ENCODE measurements at places on chromosomes 3 and 15.

- no peak for DNase-seq
These were observed 30.1 kb upstream of the ADAMTS7 start for GRCh38 chr15:78841376-78841706.

DNA sequence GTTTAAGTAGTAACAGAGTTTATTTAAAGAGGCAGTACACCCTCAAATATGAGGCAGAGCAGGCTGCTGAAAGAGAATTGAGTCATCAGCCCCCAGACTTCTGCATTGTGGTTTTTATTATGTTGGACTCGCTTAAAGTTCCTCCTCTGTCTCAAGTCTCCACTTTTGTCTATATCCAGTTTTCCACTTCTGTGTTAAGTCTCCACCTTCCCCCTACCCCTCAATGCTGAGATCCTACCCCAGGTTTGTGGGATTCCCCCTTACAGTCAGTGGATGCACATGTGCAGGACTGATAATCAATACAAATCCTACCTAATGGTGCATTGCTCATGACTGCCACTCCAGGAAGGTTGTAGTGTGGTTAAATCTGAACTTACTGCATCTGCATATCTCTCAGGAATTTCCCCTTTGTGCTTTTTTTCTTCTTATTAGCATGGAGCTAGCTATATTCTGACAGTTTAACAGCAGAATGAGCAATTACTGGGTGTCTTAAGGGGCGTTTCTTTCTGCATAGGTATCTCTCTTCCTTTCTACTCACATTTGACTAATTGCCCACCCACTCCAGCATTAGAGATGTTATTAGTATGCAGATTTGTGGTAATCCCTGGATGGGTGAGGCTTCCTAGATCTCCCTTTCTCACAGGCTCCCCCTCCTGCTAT lies 11.9 kb upstream of the CD200R1L start:
- peak; percentile 32 for DNase-seq

GRCh38 chr15:68553994-68554720 lies 24.6 kb upstream of the CORO2B start:
- peak; percentile 74 for DNase-seq

GRCh38 chr3:168583977-168584376 lies 488.3 kb upstream of the GOLIM4 start:
- no peak for DNase-seq

GRCh38 chr15:70710714-70711113 lies 52.6 kb downstream of the UACA start:
- DNase-seq = no peak

DNA sequence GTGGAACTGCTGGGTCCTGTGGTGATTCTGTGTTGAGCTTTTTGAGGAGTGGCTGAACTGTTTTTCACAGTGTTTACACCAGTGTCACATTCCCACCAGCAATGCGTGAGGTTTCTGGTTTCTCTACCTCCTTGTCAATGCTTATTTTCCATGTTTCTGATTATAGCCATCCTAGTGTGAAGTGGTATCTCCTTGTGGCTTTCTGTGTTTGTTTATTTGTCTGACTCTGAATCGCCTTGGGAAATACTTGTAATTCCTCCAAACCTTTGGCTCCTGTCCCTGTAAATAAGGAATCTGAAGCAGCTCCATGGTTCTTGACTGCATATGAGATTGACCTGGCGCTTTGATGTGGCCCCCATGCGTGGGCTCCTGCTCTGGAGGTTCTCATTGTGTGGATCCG lies 20.6 kb downstream of the FAN1 start:
- DNase-seq = no peak

DNA sequence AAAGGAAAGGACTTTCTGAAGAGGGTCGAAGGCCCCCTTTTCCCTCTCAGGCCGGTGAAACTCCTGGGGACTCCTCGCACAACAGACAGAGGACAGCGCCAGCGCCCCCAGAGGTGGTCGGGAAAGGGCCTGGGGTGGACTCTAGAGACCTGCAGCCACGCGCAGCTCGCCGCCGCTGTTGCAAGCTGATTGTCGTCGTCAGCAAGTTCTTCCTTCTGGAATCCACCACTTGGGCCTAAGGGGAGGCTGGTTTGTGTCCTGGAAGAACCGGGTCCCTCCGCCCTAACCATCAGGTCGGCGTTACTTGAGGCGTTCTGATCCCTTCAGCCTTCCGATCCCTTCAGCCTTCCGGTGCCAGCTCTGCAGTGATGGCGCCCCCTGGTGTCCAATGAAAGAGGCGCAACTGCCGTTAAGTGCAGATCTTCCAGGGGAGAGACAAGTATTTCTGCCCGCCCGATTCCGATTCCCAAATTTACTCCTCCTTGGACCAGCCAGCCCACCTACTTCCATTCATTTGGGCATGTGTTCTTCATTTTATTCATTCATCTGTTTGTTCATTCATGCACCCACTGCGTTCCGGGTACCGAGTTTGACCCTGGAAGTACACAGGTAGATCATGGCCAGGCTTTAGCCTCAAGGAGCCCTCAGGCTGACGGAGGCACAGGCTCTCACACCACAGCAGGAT lies 77.2 kb upstream of the SLC6A11 start:
- peak; percentile 74 for DNase-seq

DNA sequence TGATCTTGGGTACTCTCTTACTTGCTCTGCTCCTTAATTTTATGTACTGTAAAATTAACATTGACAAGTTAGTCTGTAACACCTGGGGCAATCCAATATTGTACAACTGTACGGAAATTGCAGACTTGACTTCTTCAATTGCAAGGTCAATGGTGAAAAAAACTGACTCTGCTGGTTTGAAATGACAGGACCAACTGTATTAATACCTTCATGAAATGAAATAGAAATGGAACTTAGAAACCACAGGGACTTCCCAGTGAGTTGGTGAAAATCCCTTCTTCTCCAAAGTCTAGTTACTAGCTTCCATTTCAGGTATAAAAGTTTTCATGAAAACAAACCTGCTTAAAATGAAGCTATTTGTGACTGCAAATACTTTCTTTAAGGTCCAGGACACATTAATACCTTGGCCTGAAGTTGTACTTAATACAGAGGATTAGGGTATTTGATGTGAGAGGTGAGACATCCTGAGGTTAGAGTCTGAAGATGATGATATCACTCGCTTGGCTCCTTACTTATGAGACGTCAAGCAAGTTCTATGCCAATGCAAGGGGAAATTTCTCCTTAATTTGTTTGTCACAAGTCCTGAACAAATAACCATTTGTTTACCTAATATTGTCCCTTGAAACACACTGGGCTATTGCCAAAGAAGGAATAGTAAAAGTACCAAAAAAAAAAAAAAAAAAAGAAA lies 226.2 kb upstream of the TP63 start:
- DNase-seq = peak; percentile 42

- DNase-seq = no peak
These were observed 6.7 kb upstream of the DNAJA4 start for GRCh38 chr15:78257681-78258080.

DNA sequence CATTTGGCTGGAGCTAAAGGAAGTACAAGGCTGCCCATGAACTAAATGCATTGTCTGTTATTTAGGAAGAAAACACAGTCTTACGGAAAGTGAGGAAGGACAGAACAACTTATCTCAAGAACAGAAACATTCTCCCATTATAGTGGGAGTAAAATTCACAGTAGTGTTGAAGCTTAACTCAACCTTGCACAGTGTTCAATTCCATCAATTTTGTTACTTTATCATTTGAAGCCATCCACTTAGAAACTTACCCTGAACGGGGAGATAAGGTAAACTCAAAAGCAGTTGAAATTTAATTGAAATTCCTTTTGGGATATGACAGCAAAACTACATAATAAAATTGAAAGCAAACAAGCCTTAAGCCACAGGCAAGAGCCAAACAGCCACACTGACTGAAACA lies 186.9 kb downstream of the PCCB start:
- no peak for DNase-seq

GRCh38 chr3:185959609-185960521 lies 22.1 kb upstream of the TRA2B start:
- peak; percentile 23 for DNase-seq

DNA sequence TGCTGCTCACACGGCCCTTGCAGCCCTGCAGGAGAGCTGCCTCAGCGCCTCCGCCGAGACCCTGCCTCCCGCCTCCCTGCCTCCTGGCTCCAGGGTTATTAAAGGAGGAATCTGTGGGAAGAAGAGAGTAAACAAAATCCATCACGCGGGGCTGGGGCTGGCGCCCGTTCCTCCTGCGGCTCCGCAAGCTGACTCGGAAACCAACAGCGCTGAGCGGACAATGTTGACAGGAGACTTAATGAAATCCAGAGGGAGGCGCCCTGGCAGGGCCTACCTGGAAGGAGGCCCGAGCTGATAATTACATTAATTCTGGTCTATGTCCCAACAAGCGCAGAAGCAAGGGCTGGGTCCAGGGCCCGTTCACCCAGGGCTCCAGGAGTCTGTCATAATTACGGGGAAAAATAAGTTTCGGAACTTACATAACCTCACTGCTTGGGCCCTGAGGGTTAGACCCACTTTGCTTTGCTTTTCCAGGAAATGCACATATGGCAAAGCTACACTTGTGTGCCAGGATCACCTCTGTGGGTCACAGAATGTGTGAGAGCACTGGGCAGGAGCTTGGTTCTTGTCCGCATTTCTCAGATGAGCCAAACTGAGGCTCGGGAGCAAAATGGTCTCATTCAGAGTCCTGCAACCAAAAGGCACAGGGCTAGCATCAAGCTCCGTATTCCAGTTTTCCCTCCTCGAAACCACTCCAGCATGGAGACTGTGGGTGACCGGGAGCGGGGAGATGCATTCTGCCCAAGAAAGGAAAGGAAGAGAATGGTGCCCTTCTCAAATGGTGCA lies 43.8 kb upstream of the SLC6A6 start:
- DNase-seq = no peak

GRCh38 chr3:71486831-71487230 lies 96.7 kb downstream of the FOXP1 start:
- DNase-seq = peak; percentile 39

DNA sequence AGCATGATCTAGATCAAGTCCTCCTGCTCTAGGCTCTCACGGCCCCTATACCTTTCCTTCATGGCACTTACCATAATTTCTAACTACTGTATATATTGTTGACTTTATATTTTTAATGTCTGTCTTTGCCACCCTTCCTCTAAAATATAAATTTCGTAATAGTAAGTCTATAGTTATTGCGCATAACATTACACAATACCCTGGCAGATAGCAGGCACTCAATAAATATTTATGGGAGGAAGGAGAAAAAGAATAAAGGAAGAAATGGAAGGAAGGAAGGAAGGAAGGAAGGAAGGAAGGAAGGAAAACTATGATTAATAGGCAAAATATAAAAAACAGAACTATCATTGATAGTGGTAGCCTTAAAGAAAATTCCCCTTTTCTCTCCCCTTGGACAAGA lies 190.3 kb upstream of the LMCD1 start:
- no peak for DNase-seq

GRCh38 chr3:66265649-66266048 lies 44.8 kb downstream of the SLC25A26 start:
- DNase-seq = no peak

DNA sequence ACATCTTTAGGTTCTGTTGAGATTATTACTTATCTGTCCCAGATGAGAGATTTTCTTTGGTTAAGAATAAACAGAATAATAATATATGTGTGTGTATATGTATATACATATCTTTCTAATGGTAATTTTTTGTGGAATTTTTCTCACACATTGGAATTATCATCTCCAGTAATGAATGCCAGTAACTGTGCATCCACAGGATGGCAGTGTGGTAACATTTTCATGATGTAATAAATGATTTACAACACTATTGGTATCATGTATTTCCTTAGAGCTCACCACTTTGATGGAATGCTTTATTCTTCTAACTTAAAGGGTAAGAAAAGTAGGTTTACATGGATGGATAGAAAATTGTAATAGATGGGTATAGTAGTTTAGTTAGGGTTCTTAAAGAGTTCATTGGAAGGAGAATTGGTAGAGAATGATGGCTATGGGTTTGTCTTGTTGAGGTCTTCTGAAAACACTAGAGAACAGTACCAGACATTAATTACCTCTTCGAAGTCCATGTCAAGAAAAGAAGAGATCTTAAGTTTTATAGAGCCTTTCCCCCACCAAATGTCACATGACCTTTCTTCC lies 78.1 kb downstream of the STT3B start:
- peak; percentile 11 for DNase-seq

GRCh38 chr3:22862111-22862510 lies 341.0 kb upstream of the UBE2E2 start:
- no peak for DNase-seq

- no peak for DNase-seq
These were observed 474.7 kb upstream of the ALCAM start for GRCh38 chr3:104892044-104892443.

- DNase-seq = no peak
These were observed 202.0 kb downstream of the FNDC3B start for GRCh38 chr3:172241405-172241804.

- DNase-seq = no peak
These were observed 25.6 kb downstream of the APBA2 start for GRCh38 chr15:28911310-28911931.
